Activated T-cell treated with anti-CD3 and anti-CD28 coated beads for 1 hour (primary cell): ENCODE measurements at places on chromosomes 3 and 15.
A peak's percentile ranks its signal among the peaks of the same experiment; 100 is the strongest.

DNA sequence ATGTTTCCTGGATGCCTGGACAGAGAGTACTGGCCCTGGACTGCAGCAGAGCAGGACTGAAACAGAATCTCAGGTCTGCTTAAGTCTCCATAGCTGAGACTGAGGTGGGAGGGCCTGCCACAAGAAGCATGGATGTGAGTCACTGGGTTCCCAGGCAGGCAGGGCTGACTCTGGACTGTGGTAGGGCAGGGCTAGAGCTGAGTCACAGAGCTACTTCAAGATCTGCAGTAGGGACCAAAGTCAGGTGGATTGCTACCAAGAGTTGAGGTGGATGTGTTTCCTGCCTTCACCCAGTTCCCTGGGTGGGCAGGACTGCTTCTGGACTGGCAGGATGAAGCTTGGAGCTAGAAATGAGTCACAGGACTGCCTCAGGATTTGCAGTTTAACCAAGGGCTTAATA is 282.9 kb downstream of the AGBL1 start:
- DNase-seq = no peak

DNA sequence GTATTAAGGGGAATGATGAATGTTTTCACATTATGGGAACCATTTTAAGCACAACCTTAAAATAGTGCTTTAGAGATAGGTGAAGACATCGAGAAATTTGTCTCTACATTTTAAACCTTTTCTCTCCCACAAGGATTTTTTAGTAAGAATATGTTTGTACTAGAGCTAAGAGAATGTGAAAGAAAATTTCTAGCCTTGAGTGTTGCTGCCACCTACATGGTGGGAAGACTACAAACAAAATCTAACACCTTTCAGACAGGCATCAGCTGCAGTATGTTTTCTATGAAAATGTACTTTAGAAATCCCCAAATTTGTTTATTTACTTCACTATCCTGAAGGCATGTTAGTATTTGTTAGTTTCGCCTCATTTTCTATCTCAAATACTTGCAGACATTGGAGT is 247.4 kb downstream of the WDR72 start:
- DNase-seq = no peak

GRCh38 chr3:111246967-111247760 is 175.5 kb downstream of the NECTIN3 start:
- no peak for DNase-seq

GRCh38 chr3:180058238-180058637 is 21.5 kb upstream of the PEX5L start:
- no peak for DNase-seq

DNA sequence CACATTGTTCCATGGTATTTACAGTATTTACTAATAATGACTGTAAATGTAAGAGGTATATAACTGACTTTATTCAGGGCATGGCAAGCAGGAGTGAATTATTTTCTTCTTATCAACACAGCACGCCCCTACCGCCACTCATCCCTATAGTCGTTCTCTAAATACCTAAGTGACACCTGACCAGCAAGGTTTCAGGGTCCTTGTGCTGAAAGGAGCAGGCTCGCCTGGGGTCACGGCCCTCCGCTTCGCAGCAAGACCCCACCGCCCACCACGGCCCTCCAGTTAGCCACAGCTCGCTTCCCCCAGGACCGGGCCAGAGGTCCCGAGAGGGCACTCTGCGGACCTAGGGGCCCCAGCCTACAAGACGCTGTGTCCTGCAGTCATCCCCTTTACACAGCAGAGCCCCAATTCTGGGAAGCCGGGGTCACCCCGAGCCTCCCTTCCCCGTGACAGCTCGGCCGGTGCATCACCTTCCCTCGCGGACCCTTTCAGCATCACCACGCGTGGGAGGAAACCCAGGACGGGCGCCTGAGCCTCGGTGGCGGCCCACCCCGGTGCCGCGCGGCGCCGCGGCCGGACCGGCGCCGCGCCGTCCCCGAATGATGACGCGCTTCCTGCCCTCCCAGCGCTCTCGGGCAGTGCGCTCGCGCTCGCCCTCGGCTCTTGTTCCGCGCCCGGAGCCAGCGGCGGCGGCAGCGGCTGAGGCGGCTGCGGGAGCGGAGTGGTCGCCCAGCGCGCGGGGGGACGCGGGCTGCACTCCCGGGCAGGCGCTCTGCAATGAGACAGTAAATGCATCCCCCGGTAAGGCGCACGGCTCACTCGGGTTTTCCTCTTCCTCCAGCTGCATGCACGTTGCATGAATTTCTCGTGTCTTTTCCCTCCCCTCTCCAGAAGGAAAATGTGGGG is 225.1 kb upstream of the C2CD4B start:
- peak; percentile 31 for DNase-seq

- no peak for DNase-seq
Measured at GRCh38 chr3:127141921-127142730, 50.8 kb upstream of the PRR23E start.

DNA sequence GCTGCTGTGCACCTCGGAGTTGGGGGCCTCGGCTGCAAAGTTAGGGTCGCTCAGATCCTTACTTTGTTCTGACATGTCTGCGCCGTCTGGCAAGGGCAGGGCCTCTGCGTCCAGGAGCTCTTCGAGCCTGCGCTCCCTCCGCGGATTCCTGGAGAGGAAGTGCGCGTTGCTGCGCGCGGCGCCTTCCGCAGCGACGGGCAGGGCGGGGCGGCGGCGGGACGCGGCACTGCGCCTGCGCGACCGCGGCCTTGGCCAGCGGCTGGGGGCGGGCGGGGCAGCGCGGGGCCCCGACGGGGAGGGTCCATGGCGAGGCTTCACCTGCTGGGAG is at the start of gene NDN:
Gene NDN, minus strand, starts transcription at position 163 of the 328 bp plus-strand sequence. Its CDS starts 88 bp downstream, at position 75.
- no peak for DNase-seq

- no peak for DNase-seq
Measured at GRCh38 chr3:2873986-2874385, 236.2 kb downstream of the IL5RA start.

- DNase-seq = no peak
Measured at GRCh38 chr3:197202694-197203093, 95.7 kb downstream of the DLG1 start.

GRCh38 chr3:87173071-87173470 is 54.0 kb upstream of the CHMP2B start:
- no peak for DNase-seq

- DNase-seq = no peak
Measured at GRCh38 chr3:100100425-100100824, 13.9 kb downstream of the FILIP1L start.

GRCh38 chr15:32651229-32651837 is 9.8 kb downstream of the SCG5 start:
- peak; percentile 31 for DNase-seq

- DNase-seq = no peak
Measured at GRCh38 chr3:59710554-59710953, 660.7 kb upstream of the CFAP20DC start.

DNA sequence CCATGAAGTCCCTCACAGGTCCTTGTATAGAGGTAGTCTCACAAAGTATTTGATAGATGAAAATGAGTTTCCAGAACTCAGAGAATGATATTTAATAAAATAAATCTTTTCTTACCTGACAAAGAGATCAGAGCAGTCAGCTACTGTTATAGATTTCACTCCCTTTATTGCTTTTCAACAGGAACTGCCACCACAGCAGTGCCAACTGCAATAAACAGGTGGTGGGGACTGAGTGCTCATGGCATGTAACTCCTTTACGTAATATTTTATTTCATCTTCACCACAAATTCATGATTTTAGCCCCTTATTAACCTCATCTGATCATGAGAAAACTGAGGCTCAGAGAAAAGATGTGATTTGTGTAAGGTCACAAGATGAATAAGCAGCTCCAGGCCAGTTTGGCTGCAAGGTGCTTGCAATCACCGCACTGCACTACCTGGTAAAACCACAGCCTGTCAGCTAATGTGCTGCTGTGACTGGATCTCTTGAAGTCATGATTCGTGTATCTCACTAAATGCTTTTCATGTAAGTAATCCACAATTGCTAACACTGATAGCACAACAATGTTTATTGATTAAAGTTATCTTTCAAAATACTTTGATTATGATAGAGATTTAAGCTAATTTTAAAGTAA is 78.8 kb downstream of the WNT5A start:
- no peak for DNase-seq

DNA sequence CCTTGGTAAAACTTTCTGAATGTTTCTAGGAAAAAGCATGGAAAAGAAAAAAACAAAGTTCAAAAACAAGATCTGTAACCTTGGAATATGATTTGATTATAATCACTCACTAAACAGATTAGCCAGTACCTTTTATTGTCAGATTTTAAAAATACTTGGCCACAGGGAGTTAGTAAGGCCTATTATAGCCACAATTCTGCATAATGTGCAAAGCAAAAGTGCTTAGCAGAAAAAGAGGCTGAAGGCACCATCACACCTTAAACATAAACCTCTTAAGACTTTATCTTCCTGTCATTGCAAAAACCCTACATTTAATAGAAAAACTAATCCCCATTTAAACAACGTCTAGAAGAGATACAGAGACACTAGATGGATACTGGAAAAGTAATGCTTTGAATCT is 41.8 kb downstream of the CHSY1 start:
- no peak for DNase-seq

DNA sequence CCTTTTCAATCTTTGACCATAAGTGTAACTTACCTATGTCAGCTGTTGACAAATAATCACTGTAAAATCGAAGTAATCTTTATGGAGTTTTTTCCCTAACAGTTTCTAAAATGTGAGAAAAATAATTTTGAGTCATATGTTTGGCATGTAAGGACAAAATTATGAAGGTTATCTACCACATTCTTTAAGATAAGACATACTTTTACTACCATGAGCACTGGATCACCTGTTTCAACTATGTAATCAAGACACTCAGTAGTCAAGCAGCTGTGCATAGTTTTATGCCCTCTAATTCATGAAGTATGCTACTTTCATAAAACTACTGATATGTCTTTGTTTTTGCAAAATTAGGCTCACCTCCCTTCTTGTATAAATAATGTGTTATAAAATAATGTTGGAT is 12.1 kb downstream of the FGF7 start:
- no peak for DNase-seq

DNA sequence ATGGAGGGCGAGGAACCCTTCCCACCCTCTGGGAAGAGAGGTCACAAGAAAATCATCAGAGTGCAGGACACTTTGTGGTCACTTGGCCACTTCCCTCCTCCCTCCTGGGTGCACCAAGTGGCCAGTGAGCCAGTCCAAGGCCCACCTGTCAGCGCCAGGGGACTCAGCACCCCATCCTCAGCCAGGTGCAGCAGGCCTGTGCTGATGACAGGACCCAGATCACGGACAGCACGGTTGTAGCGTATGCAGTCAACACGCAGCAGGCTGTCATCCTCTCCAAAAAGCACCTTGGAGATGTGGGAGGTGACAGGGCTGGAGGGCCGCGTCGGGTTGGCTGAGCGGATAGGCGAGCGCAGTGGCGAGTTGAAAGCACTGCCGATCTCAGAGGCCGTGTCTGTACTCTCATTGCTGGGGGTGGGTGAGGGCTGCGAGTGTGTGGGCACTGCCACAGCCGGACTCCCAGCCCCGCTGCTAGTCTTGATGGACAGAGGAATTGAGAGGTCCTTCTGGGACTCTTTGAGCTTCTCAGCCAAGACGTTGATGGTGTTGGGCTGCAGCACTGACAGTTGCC is 41.5 kb downstream of the SEMA3G start:
- DNase-seq = no peak

DNA sequence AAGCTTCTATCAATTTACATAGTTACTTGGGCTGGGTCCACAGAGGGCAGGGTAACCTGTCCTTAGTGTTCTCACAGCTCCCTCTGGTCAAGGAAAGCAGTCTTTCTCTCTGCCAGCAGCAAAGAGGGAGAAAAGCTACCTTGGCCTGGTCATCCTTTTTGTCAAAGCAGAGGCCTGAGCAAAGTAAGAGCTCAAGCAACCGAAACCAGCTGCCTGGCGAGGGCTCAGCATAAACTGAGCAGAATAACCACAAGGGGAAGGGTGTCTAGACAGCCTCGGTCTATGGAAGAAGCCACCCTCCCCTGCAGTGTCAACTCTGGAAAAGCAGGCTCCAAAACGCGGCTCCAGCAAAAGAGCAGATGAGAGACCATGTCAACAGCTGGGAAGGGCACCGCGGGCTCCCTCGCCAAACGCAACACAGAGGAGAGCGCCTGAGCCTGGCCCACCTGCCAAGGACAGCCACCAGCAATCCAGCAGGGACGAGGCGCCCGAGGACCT is 17.4 kb downstream of the LRIG1 start:
- DNase-seq = no peak
